ENCODE measurements at places on chromosomes 11 and 22.

- DNase-seq = no peak
Observed at GRCh38 chr22:32887324-32887980, 85.9 kb downstream of the TIMP3 start.

- no peak for DNase-seq
Observed at GRCh38 chr22:47580121-47580520, 817.7 kb downstream of the TBC1D22A start.

DNA sequence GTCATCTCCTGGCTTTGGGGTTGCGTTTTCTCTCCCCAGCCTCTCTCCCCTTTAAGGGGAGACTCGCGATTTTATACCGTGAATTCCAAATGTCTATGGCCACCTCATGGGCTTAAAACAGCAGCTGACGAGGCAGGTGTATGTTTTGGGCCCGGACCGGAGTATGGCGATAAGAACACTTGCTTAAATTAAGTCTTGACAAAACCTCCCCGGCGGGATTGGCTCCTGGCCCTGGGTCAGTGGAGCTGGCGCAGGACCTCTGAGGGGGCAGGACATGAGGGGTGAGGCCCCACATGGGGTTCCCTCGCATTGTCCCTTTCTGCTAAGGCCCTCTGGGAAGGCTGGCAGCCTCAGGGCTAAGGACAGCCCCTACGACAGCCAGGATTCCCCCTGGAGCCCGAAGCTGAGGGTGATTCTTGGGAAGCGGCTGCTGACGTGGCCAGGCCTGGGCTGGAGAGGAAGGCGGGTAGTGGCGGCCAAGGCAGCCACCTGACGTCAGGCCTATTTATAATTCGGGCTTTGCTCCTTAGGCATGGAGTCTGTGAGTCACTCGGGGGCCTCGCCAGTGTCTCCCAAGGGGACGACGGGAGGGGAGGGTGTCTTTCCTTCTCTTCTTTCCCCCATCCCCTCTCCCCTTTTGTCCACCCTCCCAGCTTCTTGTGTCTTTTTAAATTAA, 12.7 kb downstream of the MYO18B start:
- DNase-seq = no peak

- no peak for DNase-seq
Observed at GRCh38 chr11:12052676-12053605, 44.5 kb upstream of the DKK3 start.

DNA sequence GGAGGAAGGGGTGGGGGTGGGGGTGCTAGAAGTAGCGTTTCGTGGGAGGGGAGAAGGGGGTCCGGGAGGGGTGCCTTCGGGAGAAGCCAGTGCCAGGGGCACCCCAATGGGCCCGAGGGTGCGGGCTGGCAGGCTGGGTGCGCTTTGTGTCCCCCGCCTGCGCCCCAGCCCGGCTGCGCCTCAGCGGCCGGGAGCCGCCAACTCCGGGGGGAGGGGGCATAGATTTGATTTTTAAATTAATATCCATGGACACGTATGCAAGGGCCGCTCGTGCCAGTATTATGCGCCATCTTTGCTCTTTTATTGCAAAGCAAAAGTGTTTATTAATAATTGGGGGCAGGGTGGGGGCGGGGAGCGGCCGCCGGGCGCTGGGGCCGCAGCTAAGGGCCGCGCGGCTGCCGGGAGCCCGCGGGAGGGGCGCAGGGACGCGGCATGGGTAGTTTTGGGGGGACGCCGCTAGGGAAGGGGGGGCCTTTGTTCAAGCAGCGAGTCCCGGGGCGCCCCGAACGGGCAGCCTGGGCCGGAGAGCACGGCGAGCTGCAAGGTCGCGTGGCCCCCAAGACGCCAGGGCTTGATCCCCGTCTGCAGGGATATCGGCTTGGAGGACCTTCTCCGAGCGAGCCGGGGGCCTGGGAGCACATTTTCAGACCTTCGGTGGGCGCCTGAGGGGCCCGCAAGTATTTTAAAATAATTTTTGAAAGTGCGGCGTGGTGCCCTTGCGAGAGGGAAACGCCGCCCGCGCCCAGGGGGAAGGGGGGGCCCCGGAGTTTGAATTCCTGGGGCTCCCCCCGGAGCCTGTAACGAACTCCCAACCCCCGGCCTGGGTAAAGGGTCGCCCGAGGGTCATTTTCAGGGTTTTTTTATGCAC, 959 bp downstream of the CCND1 start:
- no peak for DNase-seq
